ENCODE measurements at places on chromosomes 16 and 17. TPM values are rescaled to one million over a fixed set of nuclear protein-coding genes. Genes with fewer than 3 reads are reported as not detected.

- H3K36me3 ChIP-seq, result no peaks in the 10 kb centered on the region
- H3K27ac ChIP-seq, result no peak overlapping the region
- no peak overlapping the region for H3K4me3 ChIP-seq
- DNase-seq, result no peak
- H3K4me1 ChIP-seq, result no peaks in the 10 kb centered on the region
- H3K27me3 ChIP-seq, result no peaks in the 10 kb centered on the region
Observed at GRCh38 chr17:7191069-7191468, 11.9 kb upstream of the ASGR1 start.

GRCh38 chr17:28545787-28546415 is 6.5 kb downstream of the UNC119 start:
- DNase-seq, result no peak
- no peak overlapping the region for H3K27ac ChIP-seq
- H3K36me3 ChIP-seq, result peaks cover 10% of the 10 kb centered on the region
- no peaks in the 10 kb centered on the region for H3K27me3 ChIP-seq
- H3K4me1 ChIP-seq, result peaks cover 32% of the 10 kb centered on the region
- H3K4me3 ChIP-seq, result no peak overlapping the region

GRCh38 chr16:64977206-64977920 is 144.5 kb downstream of the CDH11 start:
- no peaks in the 10 kb centered on the region for H3K36me3 ChIP-seq
- no peak for DNase-seq
- no peaks in the 10 kb centered on the region for H3K4me1 ChIP-seq
- no peak overlapping the region for H3K4me3 ChIP-seq

GRCh38 chr17:48644910-48645557 is 18.9 kb upstream of the HOXB9 start:
- H3K36me3 ChIP-seq, result no peaks in the 10 kb centered on the region
- peaks cover 14% of the 10 kb centered on the region for H3K4me1 ChIP-seq
- no peak overlapping the region for H3K4me3 ChIP-seq

- no peaks in the 10 kb centered on the region for H3K36me3 ChIP-seq
- H3K4me3 ChIP-seq, result no peak overlapping the region
- DNase-seq, result no peak
- H3K27me3 ChIP-seq, result no peaks in the 10 kb centered on the region
- H3K27ac ChIP-seq, result no peak overlapping the region
Observed at GRCh38 chr16:21156767-21157467, 1.6 kb upstream of the LDAF1 start.

DNA sequence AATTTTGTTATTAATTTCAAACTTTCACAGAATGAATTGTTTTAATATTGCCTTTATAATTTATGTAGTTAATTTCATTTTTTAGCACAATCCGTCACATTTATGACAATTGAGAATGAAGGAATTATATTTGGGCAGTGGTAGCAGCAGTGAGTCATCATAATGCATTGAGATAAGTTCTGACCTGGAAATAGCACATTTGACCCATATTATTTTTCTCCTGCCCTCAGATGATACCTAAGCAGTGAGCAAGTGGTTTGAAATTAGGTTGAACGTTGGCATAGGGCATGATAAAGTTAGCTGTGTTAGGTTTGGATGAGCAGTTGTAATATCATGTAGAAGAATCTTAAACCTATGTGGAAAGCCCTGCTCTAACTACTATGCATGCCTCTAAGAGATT is 1431.3 kb upstream of the CDH8 start:
- no peak for DNase-seq
- H3K4me1 ChIP-seq, result no peaks in the 10 kb centered on the region
- no peak overlapping the region for H3K27ac ChIP-seq
- H3K27me3 ChIP-seq, result no peaks in the 10 kb centered on the region
- no peaks in the 10 kb centered on the region for H3K36me3 ChIP-seq

GRCh38 chr16:31082368-31083045 is 6.2 kb downstream of the PRSS53 start:
- no peak overlapping the region for H3K27ac ChIP-seq
- DNase-seq, result no peak
- no peak overlapping the region for H3K4me3 ChIP-seq

GRCh38 chr16:1789643-1790045 is 3.9 kb downstream of the IGFALS start:
- H3K4me1 ChIP-seq, result peaks cover 14% of the 10 kb centered on the region
- no peak overlapping the region for H3K27ac ChIP-seq
- no peaks in the 10 kb centered on the region for H3K27me3 ChIP-seq

GRCh38 chr16:84577034-84577803 is 40.7 kb downstream of the COTL1 start:
- no peak overlapping the region for H3K4me3 ChIP-seq
- peaks cover 40% of the 10 kb centered on the region for H3K4me1 ChIP-seq
- peaks cover 5% of the 10 kb centered on the region for H3K36me3 ChIP-seq
- no peaks in the 10 kb centered on the region for H3K27me3 ChIP-seq

DNA sequence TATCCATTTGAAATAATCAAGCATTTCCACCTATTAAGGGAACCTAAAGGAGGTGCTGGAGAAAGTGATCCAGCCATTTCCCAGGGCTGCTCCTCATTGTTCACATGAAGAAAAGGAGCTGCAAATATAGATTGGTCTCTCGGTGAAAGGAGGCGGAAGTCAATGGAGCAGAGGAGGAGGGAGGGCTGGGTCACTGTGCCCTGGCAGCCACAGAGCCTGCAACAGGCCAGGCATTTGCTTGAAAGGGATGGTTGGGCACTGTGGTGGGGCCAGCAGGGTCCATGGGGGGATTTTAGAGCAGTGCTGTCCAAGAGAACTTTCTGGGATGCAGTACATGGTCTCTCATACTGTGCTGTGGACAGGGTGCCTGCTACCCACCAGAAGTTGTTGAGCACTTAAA is 173.2 kb downstream of the CYLD start:
- H3K4me3 ChIP-seq, result no peak overlapping the region
- H3K4me1 ChIP-seq, result no peaks in the 10 kb centered on the region
- no peak overlapping the region for H3K27ac ChIP-seq
- H3K27me3 ChIP-seq, result no peaks in the 10 kb centered on the region

ELMO3 gene
- 10.1 TPM for total RNA-seq

DNA sequence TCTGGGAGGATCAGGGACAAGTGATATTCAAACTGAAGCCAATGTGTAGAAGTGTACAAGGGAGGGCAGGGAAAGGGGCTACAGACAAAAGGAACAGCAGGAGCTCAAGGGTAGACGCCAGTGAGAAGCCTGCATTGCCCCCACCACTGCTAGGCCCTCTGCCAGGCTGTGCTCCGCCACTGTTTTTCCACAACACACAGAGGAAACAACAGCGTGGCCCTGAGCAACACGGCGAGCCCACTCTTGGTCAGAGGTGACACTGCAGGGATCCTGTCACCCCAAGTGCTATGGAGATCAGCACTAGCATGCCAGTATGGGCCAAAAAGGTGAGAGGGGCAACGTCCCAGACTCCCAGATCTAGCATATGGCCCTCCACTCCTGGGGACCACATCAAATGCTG is 23.4 kb downstream of the MYO18A start:
- no peaks in the 10 kb centered on the region for H3K27me3 ChIP-seq
- H3K4me1 ChIP-seq, result peaks cover 35% of the 10 kb centered on the region
- no peak overlapping the region for H3K27ac ChIP-seq
- DNase-seq, result no peak

DNA sequence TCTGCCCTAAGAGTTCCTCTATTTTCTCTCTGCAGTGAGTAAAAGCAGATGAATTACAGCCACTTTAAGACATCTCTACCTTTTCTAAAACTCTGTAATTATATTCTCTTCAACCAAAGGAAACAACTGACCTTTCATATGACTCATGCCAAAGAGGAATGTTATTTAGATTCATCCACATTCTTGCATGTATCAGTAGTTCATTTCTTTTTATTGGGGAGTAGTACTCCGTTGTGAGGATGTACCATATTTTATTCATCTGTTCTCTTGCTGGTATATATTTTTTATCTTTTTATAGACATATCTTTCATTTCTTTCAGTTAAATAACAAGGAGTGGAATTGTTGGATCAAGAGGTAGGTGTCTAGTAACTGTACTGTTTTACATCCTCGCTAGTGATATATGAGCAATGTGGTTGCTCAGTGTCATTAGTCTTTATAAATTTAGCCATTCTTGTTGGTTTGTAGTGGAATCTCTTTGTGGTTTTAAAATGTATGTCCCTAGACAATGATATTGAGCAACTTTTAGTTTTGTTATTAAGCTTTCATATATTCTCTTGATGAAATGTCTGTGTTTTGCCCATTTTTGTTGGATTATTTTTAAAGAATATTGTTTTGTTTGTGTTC is 7.8 kb upstream of the MYH8 start:
- no peaks in the 10 kb centered on the region for H3K4me1 ChIP-seq
- no peaks in the 10 kb centered on the region for H3K27me3 ChIP-seq
- H3K4me3 ChIP-seq, result no peak overlapping the region
- DNase-seq, result no peak
- H3K36me3 ChIP-seq, result no peaks in the 10 kb centered on the region
- no peak overlapping the region for H3K27ac ChIP-seq

GRCh38 chr17:32593003-32593402 is 106.2 kb downstream of the CDK5R1 start:
- no peak overlapping the region for H3K4me3 ChIP-seq
- no peaks in the 10 kb centered on the region for H3K4me1 ChIP-seq
- no peaks in the 10 kb centered on the region for H3K27me3 ChIP-seq
- no peaks in the 10 kb centered on the region for H3K36me3 ChIP-seq

GRCh38 chr16:63195336-63195735 is 1159.1 kb upstream of the CDH8 start:
- no peak for DNase-seq
- no peaks in the 10 kb centered on the region for H3K27me3 ChIP-seq
- no peaks in the 10 kb centered on the region for H3K4me1 ChIP-seq
- H3K27ac ChIP-seq, result no peak overlapping the region
- no peaks in the 10 kb centered on the region for H3K36me3 ChIP-seq

SLC6A2 gene
- total RNA-seq, result not detected

- H3K27ac ChIP-seq, result no peak overlapping the region
- H3K4me1 ChIP-seq, result peaks cover 8% of the 10 kb centered on the region
- peaks cover 4% of the 10 kb centered on the region for H3K27me3 ChIP-seq
- no peak overlapping the region for H3K4me3 ChIP-seq
- H3K36me3 ChIP-seq, result no peaks in the 10 kb centered on the region
- no peak for DNase-seq
Observed at GRCh38 chr16:66278604-66279262, 87.8 kb upstream of the CDH5 start.

CUEDC1 gene
- total RNA-seq, result 0.90 TPM

DNA sequence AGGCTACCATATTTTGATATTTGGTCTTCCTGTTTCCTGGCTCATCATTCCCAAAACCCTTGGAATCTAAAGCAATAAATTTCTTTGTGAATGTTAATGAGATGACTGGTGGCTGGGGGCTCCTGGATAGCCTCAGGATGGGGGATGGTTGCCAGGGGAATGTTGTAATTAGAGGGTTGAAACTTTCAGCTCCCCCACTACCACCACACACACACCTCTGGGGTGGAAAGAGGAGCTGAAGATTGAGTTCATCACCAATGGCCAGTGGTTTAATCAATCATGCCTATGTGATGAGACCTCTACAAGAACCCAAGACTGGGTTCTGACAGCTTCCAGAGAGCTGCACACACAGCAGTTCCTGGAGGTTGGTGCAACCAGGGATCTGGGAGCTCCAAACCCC is 59.1 kb downstream of the HS3ST3A1 start:
- no peaks in the 10 kb centered on the region for H3K27me3 ChIP-seq
- no peaks in the 10 kb centered on the region for H3K4me1 ChIP-seq
- no peak for DNase-seq
- H3K27ac ChIP-seq, result no peak overlapping the region

DNA sequence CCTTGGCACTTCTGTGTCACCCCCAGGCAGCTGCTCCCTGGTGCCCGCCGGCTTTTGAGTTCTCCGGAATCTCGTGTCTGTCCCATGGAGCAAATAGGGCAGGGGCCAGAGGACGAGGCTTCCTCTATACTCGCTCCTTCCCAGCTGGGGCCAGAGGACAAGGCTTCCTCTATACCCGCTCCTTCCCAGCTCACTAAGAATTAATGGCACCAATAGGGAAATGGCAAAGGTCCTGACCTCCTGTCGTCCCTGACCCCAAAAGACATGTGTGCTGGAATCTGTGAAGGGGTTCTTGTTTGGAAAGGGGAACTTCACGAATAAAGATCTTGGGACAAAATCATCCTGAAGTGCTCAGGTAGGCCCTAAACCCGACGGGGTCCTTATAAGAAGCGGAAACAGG is 7.6 kb downstream of the SGSH start:
- no peak for DNase-seq
- H3K27me3 ChIP-seq, result no peaks in the 10 kb centered on the region
- peaks cover 4% of the 10 kb centered on the region for H3K4me1 ChIP-seq
- H3K27ac ChIP-seq, result no peak overlapping the region
- H3K4me3 ChIP-seq, result no peak overlapping the region

DNA sequence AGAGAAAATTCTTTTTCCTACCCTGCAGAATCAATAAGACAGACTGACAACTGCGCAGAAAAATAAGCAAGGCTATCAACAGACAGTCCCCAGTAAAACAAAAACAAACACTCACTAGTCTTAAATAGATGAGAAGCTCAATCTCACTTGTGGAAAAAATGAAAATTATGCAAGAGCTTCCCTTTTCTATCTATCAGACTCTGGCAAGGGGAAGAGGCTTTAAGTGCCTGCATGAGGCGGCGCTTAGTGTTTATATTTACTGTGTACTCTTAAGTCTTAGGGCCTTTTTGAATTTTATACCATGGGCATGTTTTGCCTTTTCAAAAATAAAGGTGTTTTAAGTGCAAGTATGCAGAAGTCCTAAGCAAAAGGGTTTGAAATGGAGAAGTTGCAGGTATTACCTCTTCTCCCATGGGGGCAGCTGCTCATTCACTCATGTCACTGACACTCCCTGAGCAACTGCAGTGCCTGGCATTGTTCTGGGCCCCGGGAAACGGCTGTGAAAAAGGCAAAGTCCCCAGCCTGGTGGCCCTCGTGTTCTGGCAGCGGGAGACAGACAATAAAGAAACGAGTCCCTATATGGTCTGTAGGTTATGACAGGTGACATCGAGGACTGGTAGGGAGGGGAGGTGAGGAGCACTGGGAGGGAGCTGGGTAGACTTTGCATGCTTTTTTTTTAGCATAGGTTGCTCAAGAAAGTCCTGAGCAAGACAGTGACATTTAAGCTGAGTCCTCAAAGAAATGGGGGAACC is 35.2 kb downstream of the HSBP1 start:
- H3K27me3 ChIP-seq, result no peaks in the 10 kb centered on the region
- DNase-seq, result no peak
- no peak overlapping the region for H3K4me3 ChIP-seq
- H3K27ac ChIP-seq, result no peak overlapping the region
- H3K4me1 ChIP-seq, result no peaks in the 10 kb centered on the region
- H3K36me3 ChIP-seq, result no peaks in the 10 kb centered on the region

GRCh38 chr16:67734731-67735201 is 15.7 kb upstream of the GFOD2 start:
- no peak overlapping the region for H3K27ac ChIP-seq
- DNase-seq, result no peak
- peaks cover 36% of the 10 kb centered on the region for H3K36me3 ChIP-seq
- H3K4me1 ChIP-seq, result no peaks in the 10 kb centered on the region

DRC3 gene
- 0.67 TPM for total RNA-seq

- no peaks in the 10 kb centered on the region for H3K27me3 ChIP-seq
- DNase-seq, result peak; percentile 79
- H3K4me1 ChIP-seq, result peaks cover 19% of the 10 kb centered on the region
- H3K4me3 ChIP-seq, result peak within 1 kb of the TSS; percentile 90
- peaks cover 6% of the 10 kb centered on the region for H3K36me3 ChIP-seq
Observed at GRCh38 chr17:75012346-75013091, at the start of gene MRPL58. Gene MRPL58 (plus strand): TSS chr17:75012670. CDS start chr17:75012687, 17 bp downstream.
